ENCODE measurements at places on chromosomes 12 and 14. TPM values are rescaled to one million over a fixed set of nuclear protein-coding genes. Genes with fewer than 3 reads are reported as not detected.

CEBPE gene
- total RNA-seq, result 0.21 TPM

HOXC4 gene
- 0.42 TPM for total RNA-seq

PIK3C2G gene
- not detected for total RNA-seq

PLXNC1 gene
- 40.4 TPM for total RNA-seq

MYO1A gene
- total RNA-seq, result 0.31 TPM

OR4E2 gene
- not detected for total RNA-seq

TAS2R42 gene
- total RNA-seq, result not detected

SMCO2 gene
- not detected for total RNA-seq

GALNT8 gene
- total RNA-seq, result 0.42 TPM

ACRBP gene
- total RNA-seq, result 24.1 TPM

KERA gene
- total RNA-seq, result not detected
